Activated CD4-positive, CD25-positive, alpha-beta regulatory T cell treated with anti-CD3 and anti-CD28 coated beads, Interleukin-2, amount 50 U/mL, for 24 hours (primary cell): ENCODE measurements at places on chromosomes 4 and X.
A peak's percentile ranks its signal among the peaks of the same experiment; 100 is the strongest.

DNA sequence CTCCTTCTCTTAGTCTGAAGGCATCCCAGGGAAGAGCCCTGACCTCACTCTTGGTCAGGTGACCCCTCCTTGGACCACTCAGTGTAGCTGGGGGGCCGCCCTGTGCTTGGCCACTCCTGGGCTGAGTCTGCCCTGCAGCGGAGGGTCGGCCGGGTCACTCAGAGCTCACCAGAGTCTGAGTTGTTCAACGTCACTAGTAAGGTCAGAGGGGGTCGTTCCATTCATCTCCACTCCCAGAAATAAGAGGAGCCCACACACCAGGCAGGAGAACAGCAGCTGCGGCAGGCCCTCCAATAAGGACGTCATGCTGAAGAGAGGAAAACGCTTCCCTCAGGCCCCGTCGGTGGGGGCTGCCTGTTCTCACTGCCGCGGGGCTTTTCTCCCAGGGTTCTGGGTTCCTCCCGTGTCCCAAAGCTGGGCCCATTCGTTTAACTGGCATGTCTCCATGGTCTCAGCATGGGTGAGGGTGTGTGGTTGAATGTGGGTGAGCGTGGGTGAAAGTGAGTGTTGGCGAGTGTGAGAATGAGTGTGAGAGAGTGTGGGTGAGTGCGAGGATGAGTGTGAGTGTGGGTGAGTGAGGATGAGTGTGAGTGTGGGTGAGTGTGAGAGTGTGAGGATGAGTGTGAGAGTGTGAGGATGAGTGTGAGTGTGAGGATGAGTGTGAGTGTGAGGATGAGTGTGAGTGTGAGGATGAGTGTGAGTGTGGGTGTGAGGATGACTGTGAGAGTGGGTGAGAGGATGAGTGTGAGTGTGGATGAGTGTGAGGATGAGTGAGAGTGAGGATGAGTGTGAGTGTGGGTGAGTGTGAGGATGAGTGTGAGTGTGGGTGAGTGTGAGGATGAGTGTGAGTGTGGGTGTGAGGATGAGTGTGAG lies 47.7 kb downstream of the ING2 start:
- ATAC-seq, result no peak

DNA sequence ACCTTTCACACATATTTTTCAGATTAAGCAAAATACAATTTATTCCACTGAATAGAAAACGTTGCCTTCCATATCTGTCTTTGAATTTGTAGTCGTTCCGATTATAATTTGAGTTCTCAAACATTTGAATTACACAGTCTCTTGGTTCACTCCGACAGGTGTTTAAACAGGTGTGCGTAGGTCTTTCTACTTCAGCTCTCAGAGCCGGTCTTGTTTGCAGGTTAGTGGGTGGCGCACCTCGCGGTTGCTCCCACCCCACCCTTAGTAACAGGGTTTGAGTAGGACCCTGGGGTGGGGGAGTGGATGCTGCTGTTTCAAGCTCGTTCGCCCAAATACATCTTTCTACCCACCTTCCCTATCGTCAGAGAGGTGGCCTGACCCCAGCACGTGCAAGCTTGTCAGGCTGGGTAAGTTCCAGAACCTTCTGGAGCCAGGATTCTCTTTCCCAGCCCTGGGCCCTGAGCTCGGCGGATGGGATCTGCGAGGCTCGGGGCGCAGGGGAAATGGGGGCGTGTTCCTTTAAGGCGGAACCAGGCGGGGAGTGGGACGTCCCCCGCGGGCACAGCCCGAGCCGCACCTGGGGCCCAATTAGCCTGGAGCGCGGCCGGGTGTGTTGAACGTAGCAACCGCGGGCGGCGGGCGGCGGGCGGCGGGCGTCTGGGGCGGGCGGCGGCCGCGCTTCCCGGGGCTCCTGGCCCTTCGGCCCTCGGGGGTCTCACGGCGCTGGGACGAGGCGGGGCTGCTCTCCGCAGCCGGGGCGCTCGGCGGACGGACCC lies at the start of gene FAM149A:
FAM149A (plus strand) TSS at position 591 of the 776 bp plus-strand sequence.
- peak; percentile 84 for ATAC-seq

DNA sequence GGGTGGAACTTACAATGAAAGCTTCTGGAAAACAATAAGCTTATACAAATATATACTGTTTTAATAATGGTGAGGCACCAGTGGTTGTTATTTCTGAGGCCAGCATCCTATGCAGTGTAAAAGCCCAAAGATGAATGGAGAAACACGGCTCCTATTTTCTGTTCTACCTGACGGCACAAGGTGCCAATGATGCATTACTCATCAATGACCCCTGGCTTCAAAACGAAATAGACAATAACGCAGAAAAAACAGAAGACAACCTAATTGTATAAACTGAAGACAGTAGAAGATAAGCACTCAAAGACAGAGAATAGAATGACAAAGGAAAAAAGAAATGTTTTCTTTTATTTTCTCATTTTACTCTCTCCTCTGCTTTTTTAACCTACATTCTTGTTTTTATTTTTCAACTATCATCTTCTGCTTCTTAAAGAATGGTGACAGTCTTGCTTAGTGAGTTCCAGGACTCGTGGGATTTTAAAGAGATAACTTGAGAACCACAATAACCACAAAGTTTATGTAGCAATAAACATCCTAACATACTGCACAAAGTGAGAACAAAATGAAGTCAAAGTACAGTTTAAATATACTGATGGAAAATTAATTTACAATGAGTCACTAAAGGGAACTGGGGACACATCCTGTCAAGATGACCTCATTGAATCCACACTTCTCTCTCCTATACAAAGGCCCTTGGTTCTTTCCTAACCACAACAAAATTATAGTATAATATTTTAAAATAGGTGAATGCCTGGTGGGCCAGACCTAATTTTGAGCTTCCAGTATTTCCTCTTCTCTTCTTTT lies 169.8 kb downstream of the BTC start:
- no peak for ATAC-seq

- ATAC-seq, result no peak
Observed at GRCh38 chrX:133523526-133523925, 108.2 kb upstream of the GPC4 start.

DNA sequence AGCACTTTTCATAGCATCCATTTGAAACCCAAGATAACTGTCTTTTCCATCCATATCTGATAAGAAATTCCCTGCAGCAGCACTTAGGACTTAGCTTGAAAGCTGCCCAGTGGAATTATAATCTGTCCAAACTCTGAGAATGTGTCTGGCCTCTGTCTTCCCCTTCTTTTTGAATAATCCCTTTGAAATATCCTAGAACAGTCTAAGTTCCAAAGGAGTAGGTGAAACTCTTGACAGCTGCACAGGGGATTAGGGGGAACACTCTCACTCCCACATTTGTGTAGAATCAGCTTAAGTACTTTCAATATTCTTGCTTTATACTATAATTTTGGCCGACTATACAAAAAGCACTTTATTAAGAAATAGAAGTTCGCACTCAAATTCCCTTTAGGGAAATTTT lies 157.7 kb downstream of the PAPSS1 start:
- no peak for ATAC-seq

DNA sequence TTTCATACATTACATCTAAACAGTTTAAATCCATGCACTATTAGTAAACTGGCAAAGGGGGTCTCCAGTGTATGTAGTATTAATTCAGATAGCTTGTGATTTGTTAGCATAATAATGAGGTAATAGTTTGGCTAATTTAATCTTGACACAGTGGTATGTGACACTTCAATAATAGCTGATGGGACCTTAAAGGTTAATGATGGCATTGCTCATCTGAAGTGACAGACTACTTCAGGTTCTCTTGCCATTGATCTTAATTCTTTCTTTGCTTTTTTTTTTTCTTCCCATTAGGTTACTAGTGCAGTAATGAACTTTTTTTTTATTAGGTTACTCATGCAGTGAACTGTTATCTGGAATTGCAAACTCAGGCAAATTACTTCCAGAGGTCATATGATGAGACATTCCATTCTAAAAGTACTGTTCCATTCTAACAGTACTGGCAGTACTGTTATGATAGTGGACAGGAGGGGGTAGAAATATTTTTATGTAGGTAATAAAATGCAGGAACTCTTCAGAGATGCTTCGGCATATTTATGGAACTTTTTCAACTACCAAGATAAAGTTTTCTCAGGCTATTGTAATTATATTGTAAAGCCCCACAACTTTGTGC lies 911.3 kb upstream of the LCORL start:
- ATAC-seq, result no peak

GRCh38 chrX:97850911-97851310 lies 967.2 kb downstream of the RPA4 start:
- no peak for ATAC-seq

DNA sequence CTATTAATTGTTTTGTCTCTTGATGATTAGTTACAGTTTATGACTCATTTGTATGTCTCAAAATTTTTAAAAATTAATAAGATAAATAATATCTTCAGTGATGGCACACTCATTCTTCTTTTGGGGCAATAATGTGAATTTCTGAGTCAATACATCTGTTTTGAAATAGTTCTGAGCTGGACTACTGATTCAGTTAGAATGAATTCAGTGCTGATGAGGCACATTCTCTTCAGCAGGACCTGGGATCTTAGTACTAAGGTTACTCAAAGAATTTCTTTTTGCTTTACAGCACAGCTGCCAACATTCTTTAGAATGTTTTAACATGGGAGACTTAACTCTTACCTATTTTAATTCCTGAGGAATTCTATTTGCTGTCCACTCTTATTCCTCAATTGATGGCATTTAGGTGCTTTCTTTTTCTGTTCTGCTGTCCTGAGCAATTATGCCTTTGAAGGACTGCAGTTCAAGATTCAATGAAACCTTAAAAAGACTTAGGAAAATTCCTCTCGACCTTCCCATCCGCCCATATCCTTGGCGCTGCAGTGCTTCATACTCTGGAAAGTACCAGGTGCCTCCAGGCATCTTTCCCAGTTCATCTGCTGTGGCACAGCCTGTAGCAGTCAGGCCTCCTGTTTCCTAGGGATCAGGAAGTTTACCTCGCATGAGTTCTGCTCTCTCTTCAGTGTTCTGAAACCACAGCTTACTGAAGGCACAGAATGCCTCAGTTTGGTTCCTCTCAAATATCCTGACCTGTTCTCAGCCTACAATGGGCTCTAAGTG lies 213.7 kb downstream of the FSTL5 start:
- ATAC-seq, result no peak

DNA sequence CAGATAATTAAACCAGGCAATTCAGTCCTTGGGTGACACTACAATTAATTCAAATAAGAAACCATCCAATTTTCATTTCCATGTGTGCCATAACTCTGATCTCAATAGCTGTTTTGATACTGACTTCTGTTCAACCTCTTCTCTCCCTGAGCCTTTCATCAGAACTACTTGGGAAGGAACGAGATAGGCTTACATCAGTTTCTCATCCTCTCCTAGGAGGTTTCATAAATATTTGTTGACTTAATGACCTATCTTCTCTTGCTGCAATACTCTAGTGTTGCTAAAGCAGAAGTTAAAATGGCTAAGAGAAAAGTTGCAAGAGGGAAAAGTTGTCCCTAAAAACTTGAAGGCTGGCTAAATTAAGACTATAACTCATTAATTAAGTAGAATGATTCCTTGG lies 41.8 kb downstream of the PRKG2 start:
- ATAC-seq, result no peak

DNA sequence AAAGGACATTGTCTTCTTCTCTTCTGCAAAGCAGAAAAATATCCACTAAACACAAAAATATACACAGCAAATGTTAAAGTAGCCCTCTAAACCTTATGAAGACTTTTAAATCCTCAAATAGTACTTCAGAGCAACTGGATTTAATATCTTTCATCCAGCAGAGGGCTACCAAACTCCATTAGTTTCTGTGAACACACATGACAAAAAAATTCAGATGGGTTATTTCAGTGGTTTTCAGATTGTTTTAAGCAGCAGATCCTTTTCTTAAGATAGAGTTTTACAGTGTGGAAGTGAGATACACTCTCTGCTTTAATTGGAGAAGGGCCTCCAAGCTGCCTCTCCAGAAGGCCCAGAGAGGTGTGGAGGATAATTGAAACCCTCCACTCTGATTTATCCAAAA lies 56.7 kb downstream of the ANK2 start:
- no peak for ATAC-seq

GRCh38 chr4:79540143-79540542 lies 132.1 kb upstream of the GK2 start:
- no peak for ATAC-seq

- peak; percentile 87 for ATAC-seq
Observed at GRCh38 chr4:87559090-87559837, 30.1 kb upstream of the SPARCL1 start.

DNA sequence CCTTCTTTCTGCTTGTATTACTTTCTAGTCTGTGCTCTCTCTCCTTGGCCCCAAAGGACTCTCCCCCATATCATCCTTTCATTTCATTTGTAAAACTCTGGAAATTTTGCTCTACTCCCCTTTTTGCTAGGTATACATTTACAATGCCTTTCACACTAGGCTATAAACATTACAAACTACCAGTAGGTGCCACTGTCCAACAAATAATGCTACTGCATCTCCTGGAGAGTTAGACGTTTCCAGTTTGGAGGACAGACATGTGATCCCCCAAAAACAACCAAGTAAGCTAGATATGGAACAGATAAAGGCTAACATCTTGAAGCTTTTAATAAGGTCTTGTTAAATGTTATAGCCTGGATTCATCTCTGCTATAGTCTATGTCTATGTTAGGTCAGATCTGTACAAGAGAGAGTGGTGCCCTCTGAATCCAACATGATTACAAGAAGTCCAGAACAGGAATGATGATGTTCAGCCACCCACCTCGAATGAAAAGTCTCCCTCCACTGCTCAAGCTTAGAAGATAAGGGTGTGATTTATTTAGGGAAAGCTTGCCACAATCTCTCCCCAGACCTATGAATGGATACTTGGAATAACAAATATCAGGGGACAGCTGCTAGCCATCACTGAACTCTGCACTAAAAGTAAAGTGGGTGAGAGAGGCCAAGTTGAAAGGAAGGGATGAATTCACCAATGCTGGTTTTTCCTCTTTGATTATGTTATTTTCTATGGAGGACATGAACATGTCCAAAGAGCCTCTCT lies 14.3 kb downstream of the CBR4 start:
- no peak for ATAC-seq

DNA sequence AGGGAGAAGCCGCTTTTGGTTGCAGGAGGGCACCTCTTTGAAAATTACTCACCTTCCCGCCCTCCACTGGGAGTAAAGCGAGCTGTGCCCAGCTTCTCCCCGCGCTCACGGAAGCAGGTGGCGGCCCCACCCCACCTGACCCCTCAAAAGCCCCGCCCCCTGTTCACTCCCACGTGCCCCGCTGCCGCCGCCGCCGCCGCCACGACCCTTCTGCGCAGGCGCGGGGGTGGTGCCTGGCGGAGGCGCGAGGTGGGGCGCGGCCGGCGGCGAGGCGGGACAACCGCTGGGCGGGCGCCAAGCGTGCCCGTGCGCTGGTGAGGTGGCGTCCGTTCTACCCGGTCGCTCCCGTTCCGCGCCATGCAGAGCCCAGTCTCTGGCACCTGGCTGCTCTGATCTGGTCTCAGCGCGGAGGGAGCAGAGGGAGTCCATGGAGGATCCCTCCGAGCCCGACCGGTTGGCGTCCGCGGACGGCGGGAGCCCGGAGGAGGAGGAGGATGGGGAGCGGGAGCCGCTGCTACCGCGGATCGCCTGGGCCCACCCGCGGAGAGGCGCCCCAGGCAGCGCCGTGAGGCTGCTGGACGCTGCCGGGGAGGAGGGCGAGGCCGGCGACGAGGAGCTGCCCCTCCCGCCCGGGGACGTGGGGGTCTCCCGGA lies at the start of gene PI4K2B:
PI4K2B (plus strand) TSS at position 297 of the 653 bp plus-strand sequence; CDS start at position 428, 131 bp downstream.
- peak; percentile 84 for ATAC-seq

GRCh38 chr4:181971973-181972372 lies 271.2 kb upstream of the TENM3 start:
- ATAC-seq, result no peak
